ENCODE measurements at places on chromosomes 6 and 20.

DNA sequence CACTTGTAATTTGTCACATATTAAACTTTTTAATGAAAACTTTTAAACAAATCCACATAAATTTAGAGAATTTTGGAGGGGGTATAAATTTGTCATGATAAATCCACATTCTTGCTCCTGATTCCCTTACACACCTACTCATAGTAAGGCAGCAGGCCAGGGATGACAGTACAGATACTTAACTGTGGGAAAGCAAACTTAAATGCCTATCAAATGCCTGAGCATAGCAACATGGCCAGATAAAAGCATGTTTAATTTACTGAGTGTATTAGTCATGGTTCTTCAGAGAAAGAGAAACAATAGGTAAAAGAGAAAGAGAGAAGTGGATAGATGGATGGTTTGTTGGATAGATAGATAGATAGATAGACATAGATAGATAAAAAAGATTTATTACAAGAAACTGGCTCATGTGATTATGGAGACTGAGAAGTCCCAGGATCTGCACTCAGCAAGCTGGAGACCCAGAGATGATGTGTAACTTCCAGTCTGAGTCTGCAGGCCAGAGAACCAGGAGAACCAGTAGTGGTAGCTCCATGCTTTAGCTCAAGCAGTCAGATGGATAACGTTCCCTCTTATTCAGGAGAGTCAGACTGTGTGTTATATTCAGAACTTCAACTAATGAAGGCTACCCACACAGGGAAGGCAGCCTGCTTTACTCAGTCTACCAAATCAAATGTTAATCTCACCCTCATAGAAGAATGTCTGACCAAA lies 15.9 kb upstream of the ADGRF1 start:
- no peak for DNase-seq

GRCh38 chr6:30656513-30656912 lies 9.6 kb downstream of the C6orf136 start:
- no peak for DNase-seq

- DNase-seq, result no peak
These were observed 226.9 kb downstream of the TFAP2B start for GRCh38 chr6:51045548-51045947.

DNA sequence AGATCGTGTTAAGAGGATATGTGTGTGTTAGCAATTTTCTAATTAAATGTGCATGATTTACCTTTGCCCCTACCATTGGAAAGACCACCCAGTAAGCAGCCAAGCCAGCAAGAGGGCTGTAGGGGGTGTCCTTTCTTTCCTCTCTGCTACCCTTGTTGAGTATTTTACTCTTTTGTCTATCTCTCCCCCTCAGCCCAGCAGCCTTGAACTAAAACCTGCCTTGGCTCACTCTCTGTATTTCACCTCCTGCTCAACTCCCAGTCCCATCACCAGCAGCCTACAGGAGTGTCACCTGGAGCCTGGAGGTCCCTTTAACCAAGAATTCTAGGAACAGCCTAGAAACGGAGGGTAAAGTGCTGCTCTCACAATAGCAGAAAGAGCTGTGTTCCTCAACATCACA lies 81.0 kb downstream of the HIVEP2 start:
- no peak for DNase-seq

DNA sequence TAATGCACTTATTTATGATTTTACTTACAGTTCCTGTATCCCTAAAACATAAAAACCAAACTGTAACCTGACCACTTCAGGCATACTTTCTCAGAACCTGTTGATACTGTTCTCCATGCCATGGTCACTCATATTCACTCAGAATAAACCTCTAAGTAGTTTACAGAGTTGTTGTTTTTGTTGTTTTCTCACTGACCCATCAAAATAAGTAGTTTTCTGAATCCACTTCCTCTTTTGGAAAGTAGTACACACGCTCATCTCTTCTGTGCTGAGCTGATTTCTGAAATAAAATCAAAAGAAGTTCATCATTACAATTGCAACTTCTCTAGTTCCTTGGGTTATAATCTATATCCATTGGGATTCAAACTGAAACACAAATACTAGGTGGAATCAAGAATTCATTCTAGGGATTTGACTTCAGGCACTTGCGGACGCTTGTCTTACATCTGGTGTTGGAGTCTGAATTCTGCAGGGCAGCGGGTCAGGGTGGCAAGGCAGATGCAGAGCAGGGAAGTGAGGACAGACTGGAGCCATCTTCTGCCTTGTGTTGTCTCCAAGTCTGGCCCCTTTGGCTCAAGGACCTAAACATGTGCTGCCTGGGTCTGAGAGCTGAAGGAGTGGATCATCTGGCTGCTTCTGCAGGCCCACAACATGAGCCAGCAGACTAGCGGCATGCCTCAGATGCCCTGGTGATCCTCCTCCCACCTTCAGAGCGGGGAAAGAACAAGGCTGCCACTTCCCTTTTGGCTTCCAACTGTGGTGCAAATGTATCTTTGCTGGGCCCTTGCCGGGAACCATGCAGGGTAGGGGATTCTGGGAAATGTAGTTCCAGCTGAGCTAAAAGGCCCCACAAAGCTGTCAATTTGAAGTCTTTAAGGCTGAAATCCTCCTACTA lies 167.9 kb upstream of the MYLIP start:
- DNase-seq, result no peak

DNA sequence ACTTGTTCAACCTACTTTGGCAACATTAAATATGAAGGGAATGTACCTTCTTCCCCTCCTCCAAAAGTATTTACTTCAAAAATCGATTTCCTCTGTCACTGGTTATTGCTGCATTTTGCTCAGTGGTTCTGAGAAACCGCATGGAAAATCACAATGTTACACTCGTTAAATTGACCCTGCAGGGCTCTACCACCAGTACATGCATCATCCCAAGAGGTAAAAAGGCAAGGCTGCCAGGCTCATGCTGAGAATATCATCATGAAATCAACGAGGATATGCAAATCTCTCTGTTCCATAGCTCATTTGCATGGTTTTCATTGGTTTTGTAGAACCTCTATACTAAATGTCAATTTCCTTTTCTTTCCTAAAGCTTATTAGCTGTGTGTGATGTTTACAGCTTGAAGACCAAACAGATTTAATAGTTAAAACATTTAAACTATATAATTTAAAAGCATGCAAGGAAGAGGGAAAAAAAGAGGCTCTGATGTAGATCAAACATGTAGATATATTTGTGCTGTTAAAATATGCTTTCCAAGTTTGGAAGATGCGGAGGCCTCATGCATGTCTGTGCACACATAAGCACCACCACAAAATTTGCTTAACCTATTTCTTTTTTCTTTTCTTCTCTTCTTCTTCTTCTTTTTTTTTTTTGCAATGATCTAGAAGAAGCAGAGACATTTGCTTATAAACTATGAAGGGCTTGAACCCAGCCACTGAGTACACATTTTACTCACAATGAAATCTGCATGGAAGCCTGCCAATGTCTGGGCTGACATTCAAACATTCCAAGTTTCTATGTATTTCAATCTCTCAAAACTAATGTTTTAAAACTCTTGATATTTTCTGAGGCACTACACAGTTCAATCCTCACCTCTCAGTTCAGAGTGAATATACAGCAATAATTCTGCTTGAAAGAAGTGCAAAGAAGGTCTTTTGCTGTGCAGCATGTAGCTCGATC lies 194.0 kb downstream of the GMPR start:
- no peak for DNase-seq

- DNase-seq, result no peak
These were observed 5.7 kb downstream of the COMMD7 start for GRCh38 chr20:32737371-32738223.

GRCh38 chr6:158042245-158042798 lies 60.7 kb downstream of the SYNJ2 start:
- no peak for DNase-seq

- no peak for DNase-seq
These were observed 177.8 kb downstream of the VEGFA start for GRCh38 chr6:43947860-43948259.

- DNase-seq, result no peak
These were observed 1370.3 kb upstream of the CITED2 start for GRCh38 chr6:140744659-140745320.

DNA sequence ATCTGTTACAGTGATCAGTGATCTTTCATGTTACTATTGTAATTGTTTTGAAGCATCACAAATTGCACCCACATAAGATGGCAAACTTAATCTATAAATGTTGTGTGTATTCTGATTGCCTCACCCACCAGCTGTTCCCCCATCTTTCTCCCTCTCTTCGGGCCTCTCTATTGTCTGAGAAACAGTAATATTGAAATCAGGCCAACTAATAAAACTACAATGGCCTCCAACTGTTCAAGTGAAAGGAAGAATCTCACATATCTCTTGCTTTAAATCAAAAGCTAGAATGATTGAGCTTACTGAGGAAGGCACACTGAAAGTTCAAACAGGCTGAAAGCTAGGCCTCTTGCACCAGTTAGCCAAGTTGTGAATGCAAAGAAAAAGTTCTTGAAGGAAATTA lies 141.2 kb downstream of the CDK19 start:
- DNase-seq, result no peak

DNA sequence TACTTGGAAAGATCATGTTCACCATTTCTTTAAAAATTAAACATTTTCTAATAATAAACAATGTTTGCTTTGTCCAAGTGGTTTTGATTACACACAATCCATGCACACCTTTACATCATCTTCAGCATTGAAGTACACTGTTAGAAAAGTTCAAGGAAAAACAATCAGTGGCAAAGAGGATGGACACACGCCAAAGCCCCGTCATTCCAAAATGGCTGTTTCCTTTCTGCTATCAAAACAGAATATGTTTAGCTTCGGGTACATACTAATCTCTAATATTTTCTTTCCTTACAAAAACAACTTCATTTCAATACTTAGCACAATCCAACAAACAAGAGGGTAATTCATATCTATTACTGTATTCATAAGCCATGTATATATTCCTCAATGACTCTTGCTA lies 24.5 kb downstream of the REPS1 start:
- DNase-seq, result no peak

- no peak for DNase-seq
These were observed 117.2 kb downstream of the IPCEF1 start for GRCh38 chr6:154239392-154239791.

DNA sequence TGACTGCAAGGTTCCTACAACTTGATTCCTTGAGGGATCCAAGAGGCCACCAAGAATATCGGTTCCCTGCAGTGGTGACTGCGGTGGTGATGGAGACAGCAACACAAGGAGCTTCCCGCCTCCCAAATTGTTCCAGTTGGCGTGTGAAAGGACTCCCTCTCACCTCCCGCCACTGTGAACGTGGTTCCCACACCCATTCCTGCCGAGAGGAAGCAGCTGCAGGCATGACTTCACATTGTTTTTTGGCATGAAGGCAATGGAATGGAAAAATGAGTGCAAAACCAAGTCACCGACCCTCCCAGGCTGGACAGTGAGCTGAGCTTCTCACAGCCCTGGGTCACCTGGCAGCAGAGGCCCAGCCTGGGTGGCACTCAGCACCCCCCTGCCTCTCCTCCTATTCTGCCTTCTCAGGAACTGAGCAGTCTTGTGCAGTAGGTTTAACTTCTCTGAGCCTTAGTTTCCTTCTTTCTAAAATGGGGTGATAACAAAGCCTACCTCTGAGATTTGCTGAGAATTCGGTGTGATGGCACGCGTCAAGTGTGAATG lies 75.0 kb downstream of the CNKSR3 start:
- no peak for DNase-seq

GRCh38 chr20:34794006-34794585 lies 31.4 kb downstream of the NCOA6 start:
- no peak for DNase-seq

GRCh38 chr20:41476013-41476441 lies 109.4 kb upstream of the EMILIN3 start:
- DNase-seq, result no peak

DNA sequence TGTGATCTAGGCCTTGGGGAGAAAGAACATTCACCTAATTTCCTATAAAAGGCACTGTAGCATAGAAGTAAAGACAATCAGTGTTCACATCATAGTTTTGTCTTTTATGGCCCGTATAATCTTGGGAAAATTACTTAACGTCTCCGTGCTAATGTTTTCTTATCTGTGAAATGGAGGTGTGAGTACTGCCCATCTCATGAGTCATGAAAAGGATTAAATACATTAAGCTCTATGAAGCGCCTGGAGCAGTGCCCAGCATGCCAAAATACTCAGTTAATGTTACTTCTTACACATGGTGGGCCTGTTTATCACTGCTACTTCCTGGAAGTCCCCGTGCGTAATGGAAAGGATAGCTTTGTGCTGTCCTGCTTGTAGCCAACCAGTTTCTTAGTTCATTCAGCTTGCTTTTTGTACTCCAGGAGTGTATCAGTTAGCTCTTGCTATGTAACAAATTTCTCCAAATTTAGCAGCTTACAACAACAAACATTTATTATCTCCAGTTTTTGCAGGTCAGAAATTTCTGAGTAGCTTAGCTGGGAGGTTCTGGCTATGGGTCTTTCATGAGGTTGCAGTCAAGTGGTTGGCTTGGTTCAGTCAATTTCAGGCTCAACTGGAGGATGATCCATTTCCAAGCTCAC lies 103.6 kb upstream of the BMP2 start:
- no peak for DNase-seq

- DNase-seq, result no peak
These were observed 83.4 kb downstream of the TXNDC5 start for GRCh38 chr6:7827142-7827541.

GRCh38 chr20:46767127-46767761 lies 57.8 kb downstream of the SLC2A10 start:
- DNase-seq, result no peak

- no peak for DNase-seq
These were observed 39.5 kb downstream of the FAM110A start for GRCh38 chr20:872855-873520.

GRCh38 chr20:38982291-38982690 lies 20.1 kb downstream of the DHX35 start:
- DNase-seq, result no peak

GRCh38 chr6:3281631-3282475 lies 23.1 kb downstream of the PSMG4 start:
- no peak for DNase-seq

DNA sequence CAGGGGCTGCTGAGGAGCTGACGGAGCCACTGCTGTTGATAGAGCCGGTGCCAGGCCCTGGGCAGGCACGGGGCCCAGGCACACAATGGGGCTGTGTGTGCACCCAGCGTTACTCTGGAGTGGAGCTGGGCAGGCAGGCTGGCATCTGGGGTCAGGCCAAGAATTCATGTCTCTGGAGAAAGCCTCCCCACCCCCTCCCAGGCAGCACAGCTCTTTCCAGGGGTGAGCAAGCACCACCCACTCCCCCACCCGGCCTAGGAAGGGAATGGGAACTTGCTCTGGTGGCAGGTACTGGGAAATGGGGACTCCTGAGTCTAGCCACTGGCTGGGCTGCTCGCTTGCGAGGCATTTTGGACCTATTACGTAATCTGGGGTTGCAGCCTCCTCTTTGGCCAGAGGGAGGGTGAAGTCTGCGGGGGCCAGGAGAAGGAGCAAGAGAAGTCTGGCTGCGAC lies 22.7 kb downstream of the TFEB start:
- DNase-seq, result no peak

DNA sequence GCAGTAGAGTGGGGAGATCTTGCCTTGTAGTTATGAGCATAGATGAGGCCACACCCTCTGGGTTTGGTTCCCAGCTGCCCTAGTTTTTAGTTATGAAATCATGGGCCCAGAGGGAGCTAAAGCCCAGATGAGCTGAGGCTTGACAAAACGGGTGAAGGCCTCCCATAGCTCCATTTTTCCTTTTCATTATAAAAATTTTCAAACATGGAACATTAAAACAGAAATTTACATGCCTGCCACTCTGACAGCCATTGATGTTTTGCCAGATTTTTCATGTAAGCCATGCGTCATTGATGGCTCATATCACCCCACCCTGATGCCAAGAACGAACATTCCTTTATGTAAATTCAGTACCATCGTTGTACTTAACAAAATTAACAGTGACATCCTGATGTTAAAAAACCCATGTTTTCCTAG lies 67.9 kb downstream of the IGF2R start:
- no peak for DNase-seq

- DNase-seq, result no peak
These were observed 183.9 kb downstream of the ERMARD start for GRCh38 chr6:169935348-169935718.
